ENCODE measurements at places on chromosomes 2 and 18. TPM values are rescaled to one million over a fixed set of nuclear protein-coding genes. Genes with fewer than 3 reads are reported as not detected.

DNA sequence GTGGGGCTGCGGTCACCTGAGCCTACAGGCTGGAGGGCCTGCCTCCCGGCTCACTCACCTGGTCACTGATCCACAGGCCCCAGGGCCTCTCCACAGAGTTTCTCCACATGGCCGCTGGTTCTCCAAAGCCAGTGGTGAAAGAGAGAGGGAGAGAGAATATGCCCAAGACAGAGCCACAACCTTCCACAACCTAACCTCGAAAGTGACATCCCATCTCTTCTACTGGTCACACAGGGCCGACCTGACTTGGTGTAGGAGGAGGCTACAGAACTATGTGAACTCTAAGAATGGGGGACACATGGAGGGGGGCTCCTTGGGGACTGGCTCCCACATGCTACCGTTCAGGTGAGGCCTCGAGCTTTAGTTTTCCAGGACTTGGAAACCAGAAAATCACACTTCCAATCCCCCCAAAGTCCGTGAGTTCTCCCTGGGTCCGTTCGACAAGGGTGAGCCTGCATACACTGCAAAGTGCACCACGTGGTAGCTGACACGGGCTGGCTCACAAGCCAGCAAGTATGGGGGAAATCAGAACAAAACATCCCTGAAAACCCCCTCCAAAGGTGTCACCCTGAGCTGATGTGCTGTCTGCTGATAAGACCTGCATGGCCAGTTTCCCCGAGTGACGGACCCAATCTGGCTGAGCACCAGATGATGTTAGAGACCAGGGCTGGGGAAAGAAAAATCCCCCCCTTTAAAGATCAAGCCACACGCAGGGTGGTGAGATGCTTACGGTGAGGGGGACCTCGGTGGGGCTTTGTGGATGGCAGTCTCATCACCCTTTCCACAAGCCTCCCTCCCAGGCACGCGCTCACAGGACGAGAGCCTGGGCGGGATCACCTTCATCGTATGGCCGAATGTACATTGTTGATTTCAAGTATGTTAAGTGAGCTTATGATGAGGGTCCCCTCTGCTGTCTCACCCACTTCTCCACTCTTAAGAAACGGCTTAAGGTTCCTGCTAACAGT is 54.2 kb upstream of the SEMA4C start:
- H3K27ac ChIP-seq, result no peak overlapping the region
- H3K4me3 ChIP-seq, result no peak overlapping the region
- peaks cover 32% of the 10 kb centered on the region for H3K27me3 ChIP-seq
- no peak for DNase-seq

DNA sequence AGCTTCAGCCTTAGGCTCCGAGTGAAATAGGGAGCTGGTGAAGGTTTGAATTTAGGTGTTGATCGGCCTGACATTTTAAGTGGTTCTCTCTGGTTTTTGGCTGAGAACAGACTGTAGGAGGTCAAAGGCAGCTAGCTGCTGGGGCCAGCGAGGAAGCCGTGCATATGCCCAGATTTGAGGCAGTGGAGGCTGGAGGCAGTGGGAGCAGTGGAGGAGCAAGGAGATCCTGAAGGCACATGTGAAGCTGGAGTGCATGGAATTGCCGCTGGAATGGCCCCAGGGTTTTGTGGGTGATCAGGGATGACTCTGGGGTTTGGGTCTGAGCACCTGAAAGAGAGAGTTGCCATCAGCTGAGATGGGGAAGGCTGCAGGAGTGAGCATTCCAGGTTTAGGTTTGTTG is 25.1 kb downstream of the STEAP3 start:
- no peak for DNase-seq
- H3K36me3 ChIP-seq, result peaks cover 7% of the 10 kb centered on the region
- H3K4me1 ChIP-seq, result peaks cover 20% of the 10 kb centered on the region
- H3K27me3 ChIP-seq, result no peaks in the 10 kb centered on the region

- no peaks in the 10 kb centered on the region for H3K4me1 ChIP-seq
- H3K27me3 ChIP-seq, result no peaks in the 10 kb centered on the region
- no peak overlapping the region for H3K4me3 ChIP-seq
- DNase-seq, result no peak
- no peaks in the 10 kb centered on the region for H3K36me3 ChIP-seq
Measured at GRCh38 chr2:83595926-83596325, 863.2 kb downstream of the SUCLG1 start.

DNA sequence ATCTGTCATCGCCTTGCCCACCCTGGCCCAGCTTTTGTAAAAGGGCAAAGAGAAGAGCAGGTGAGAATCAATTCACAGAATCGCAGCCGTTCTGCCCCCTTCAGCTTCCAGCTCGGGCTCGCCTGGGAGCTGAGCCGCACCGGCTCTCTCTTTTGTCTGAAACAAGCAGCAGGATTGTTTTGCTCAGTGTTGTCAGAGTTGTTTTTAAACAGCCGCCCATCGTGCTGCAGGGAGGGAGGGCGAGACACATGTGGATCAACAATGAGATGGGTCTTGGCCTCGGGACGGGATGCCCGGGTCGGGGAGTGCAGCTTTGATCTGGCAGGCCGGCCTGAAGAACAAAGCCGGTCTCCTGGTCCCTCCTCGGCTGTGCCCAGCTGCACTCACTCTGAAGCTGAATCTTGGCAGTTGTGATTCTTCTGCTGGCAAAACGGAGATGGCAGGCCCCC is 39.7 kb upstream of the HDAC4 start:
- H3K4me1 ChIP-seq, result no peaks in the 10 kb centered on the region
- peak overlapping the region; percentile 7 for H3K4me3 ChIP-seq
- no peaks in the 10 kb centered on the region for H3K36me3 ChIP-seq
- no peak overlapping the region for H3K27ac ChIP-seq
- peak; percentile 15 for DNase-seq

DNA sequence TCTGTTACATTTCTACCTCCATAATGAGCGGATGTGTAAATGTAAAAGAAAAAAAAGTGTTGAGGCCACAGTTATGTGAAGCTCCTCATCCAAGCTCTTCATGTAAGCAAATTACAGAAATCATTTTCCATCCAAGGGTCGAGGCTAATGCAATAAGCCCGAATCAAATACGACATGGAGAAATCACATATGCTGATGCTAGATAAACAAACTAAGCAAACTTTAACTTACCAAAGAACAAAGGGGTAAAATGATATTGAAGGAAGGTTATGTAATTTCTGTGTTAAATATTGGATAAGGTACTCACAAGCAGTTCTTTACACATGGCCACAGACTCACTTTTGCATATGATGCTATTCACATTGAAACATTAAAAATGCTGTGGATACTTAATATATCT is 310.2 kb upstream of the ID2 start:
- H3K4me1 ChIP-seq, result no peaks in the 10 kb centered on the region
- H3K27ac ChIP-seq, result no peak overlapping the region
- H3K27me3 ChIP-seq, result no peaks in the 10 kb centered on the region
- no peaks in the 10 kb centered on the region for H3K36me3 ChIP-seq
- no peak for DNase-seq

- no peak overlapping the region for H3K27ac ChIP-seq
- no peaks in the 10 kb centered on the region for H3K27me3 ChIP-seq
- no peak overlapping the region for H3K4me3 ChIP-seq
Measured at GRCh38 chr18:65725251-65726050, 25.4 kb upstream of the CDH7 start.

DNA sequence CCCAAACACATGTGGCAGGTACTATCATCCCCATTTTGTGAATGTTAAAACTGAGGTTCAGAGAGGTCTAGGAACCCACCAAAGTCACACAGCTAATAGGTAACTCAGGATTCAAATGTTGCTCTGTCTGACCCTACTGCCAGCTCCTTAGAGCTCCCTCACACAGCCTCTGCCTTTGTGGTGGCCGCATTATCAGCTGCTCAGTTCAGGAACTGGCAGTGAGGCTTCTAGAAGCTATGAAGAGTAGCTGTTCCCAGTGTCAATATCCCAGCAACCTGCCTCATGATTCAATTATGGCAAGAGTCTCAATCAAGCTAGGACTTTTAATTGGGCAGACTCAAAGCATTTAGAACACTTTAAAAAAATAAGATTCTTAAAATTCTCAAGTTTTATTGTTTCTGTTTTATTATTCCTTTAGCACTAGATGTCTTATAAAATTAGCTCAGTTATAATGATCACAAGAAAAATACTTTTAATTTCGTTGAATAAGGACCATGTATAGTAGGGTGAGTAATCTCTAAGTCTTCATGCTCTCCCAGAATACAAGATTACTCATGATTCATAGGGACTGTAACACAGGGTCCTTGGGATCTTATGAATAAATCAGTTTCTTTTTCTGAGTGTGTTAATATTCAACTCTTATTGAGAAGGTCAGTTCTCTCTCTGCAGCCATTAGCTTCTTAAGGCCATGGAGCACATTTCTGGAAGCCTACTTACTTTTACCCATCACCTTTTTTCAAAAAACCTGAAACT is 342.7 kb downstream of the RND3 start:
- DNase-seq, result peak; percentile 43
- H3K4me3 ChIP-seq, result no peak overlapping the region
- no peak overlapping the region for H3K27ac ChIP-seq
- H3K4me1 ChIP-seq, result peaks cover 3% of the 10 kb centered on the region

GRCh38 chr2:240603846-240604245 is 17.3 kb downstream of the CAPN10 start:
- no peak overlapping the region for H3K4me3 ChIP-seq
- DNase-seq, result no peak
- no peaks in the 10 kb centered on the region for H3K27me3 ChIP-seq

GRCh38 chr2:219218732-219219701 is at the start of gene ABCB6:
ABCB6 (minus strand) TSS chr2:219218958; CDS start chr2:219218673, 285 bp downstream.
- H3K4me1 ChIP-seq, result peaks cover 13% of the 10 kb centered on the region
- peaks cover 22% of the 10 kb centered on the region for H3K36me3 ChIP-seq
- no peaks in the 10 kb centered on the region for H3K27me3 ChIP-seq

DNA sequence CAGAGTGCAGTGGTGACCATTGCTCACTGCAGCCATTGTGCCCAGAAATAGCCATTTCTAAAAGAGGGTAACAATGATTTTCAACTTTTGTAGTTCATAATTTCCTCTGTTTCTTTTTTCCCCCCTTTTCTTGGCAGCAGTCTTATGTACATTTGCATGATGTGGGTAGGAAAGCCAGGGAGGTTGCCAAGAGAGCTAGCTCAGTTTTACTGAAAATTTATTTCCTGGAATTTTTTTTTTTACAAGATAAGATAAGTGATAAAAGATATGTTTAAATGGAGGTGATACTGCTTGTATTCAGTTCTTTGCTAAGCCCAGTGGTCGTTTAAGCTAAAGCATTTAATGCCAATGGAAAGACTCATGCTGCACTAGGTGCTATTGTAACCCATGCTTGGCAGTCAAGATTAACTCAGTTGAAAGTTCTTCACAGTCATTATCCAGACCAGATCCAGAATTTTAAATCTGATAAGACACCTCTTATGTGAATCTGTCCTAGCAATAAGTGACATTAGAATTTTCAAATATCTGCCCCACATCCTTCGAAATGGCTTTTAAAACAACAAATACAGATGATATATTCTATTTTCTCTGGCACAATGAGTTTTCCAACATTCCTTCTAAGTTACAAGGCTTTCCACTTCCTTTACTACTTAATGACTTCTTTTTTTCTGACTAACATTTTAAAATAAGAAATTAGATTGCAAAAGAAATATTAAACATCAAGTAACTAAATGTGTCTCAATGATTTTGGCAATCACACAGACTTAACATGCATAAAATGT is 4.4 kb upstream of the ATP8B1 start:
- H3K27me3 ChIP-seq, result no peaks in the 10 kb centered on the region
- H3K4me1 ChIP-seq, result peaks cover 17% of the 10 kb centered on the region
- peak overlapping the region; percentile 81 for H3K27ac ChIP-seq
- DNase-seq, result peak; percentile 77
- H3K36me3 ChIP-seq, result no peaks in the 10 kb centered on the region

DNA sequence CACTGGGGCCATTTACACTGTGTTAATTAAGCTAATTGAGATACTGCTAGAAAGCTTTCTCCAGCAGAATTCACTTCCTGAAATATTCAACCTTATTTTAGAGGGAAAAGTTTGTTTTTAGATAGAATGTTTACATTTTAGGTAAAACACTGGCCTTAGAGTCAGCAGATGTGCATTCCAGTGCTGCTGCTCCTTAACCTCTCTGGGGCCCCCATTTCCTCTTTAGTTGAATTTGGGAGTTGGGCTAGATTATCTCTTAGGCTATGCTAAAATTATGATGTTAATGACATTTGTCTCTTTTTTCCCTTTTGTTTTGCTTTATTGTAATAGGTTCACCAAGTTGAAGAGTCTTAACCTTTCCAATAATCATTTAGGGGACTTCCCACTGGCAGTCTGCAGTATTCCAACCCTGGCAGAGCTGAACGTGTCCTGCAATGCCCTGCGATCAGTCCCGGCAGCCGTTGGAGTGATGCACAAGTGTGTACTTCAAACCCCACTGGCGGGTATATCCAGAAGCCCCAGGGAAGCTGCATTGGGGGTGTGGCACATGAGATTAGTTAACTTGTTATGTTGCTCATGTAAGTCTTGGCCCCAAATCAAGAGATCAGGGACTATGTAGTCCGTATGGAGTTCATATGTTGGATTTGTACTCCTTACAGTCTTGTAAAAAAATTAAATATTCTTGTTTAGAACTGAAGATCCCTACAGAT is 179.5 kb downstream of the PHLPP1 start:
- DNase-seq, result no peak
- no peak overlapping the region for H3K4me3 ChIP-seq
- no peaks in the 10 kb centered on the region for H3K36me3 ChIP-seq
- H3K27me3 ChIP-seq, result no peaks in the 10 kb centered on the region
- H3K27ac ChIP-seq, result no peak overlapping the region

GRCh38 chr2:200042102-200042735 is 86.8 kb downstream of the MAIP1 start:
- H3K27ac ChIP-seq, result peak overlapping the region; percentile 36
- DNase-seq, result peak; percentile 78
- no peak overlapping the region for H3K4me3 ChIP-seq
- peaks cover 21% of the 10 kb centered on the region for H3K4me1 ChIP-seq
- H3K27me3 ChIP-seq, result no peaks in the 10 kb centered on the region
- no peaks in the 10 kb centered on the region for H3K36me3 ChIP-seq

DNA sequence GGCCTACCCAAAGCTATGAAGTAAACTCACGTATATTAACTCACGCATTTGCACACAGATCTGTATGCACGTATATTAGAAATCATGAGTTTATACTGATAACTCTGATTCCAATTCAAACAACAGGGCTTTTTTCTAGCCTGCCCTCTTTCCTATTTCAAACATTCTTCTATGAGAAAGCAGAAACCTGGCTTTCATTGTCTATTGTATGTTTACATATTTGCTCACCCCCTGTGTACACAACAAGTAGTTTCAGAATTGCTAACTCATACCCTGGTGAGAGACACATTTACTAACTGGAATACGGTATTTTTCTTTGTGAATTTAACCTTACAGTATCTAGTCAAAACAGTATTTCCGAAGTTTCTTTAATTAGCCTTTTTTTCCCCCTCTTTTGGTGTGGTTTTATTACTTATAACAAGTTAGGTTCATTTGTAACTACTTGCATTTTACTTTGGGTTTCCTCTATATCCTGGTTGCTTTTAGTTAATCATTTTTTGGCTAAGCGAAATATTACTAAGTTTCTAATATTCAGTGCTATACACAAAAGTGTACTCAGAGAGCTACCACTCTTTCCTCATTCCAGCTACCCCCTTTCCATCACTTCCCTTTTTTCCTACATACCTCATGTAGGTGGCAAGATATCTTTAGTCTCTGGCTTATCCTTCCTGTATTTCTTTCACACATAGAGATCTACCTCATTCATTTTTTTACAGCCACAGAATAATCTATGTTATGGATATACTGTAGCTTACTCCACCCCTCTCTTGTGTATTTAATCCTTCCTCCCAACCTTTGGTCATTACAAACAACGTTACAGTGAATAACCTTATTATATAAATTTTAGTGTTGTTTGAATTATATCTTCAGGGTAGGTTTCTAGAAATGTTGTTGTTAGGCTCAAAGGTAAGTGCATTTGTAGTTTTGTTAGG is 112.7 kb upstream of the BCL2L11 start:
- no peaks in the 10 kb centered on the region for H3K36me3 ChIP-seq
- H3K27ac ChIP-seq, result no peak overlapping the region
- no peaks in the 10 kb centered on the region for H3K4me1 ChIP-seq
- no peak overlapping the region for H3K4me3 ChIP-seq

The SERPINB13 gene
- polyA plus RNA-seq, result not detected

The NT5DC4 gene
- not detected for polyA plus RNA-seq

The KHK gene
- polyA plus RNA-seq, result 0.17 TPM

The TEKT4 gene
- polyA plus RNA-seq, result not detected

The COL6A3 gene
- 316 TPM for polyA plus RNA-seq

All from fibroblast of lung (primary cell).